ENCODE measurements at places on chromosomes 4 and X.
A peak's percentile ranks its signal among the peaks of the same experiment; 100 is the strongest.

DNA sequence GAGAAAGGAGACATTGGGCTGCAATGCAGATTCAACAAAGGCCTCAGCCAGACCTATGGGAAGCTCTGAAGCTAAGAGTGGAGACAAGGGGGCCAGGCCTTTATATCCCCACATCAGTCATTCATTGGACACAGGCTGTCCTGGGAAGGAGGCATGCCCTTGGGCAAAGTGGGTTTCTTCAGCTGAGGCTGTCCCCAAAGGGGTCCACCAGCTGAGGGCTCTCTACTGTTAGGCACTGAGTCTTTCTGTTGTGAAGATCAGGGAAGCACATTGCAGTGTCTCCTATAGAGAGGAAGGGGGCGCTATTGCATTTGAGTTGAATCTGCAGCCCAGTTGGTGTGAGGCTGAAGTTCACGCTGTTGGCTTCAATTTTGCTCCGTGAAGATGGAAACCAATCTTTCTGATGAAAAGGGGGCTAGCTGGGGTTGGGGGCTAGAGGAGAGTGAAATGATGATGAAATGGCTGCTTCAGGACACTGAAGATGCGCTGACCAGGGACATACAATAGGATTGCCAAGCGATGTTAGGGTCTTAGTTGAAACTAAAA is 48.0 kb downstream of the SLC25A5 start:
- DNase-seq, result peak; percentile 88

DNA sequence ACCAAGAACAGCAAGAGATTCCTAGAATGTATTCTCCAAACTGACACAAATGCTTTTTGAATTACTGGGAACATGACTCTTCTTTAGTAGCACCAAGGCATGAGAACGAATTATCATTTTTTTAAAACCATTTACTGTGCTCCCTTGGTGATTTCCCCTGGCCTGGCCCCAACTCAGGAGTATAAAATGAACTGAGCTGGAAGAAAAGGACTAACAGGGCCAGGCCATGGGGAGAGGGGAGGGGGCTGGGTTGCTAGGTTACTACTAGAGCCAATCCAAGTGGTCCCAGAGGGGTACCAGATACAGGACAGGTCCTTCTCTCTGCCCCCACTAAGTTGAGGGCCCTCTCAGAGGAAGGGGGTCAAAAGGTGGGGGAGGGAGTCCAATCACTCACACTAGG is 23.1 kb downstream of the SASH3 start:
- no peak for DNase-seq

GRCh38 chrX:2492531-2493218 is 8.1 kb downstream of the DHRSX start:
- no peak for DNase-seq

- DNase-seq, result no peak
Observed at GRCh38 chrX:6448003-6448402, 86.9 kb downstream of the VCX3A start.

- no peak for DNase-seq
Observed at GRCh38 chrX:22345884-22346283, 73.2 kb downstream of the CBLL2 start.

DNA sequence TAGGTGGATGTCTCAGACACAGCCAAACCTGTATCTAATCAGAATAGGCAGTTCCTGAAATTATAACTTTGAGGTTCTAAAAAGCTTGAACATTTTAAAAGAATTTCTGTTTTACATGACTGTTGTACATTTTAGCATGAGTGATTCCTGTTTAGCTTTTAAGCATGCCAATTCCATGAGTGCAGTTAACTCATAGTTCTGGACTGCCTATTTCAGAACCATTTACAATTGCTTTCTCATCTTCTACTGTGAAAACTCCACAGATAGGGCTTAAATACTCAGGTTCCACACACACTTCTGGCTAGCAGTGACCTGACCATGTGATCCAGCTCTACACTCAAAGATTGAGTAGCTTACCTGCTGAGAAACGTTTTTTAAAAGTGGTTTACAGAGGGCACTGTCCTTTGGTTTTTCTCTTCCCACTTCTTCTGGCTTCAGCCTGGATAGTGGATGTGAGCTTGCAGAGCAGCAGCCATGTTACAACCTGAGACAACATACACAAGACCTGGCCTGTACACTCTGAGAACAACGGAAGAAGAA is 280.8 kb downstream of the ANKRD50 start:
- DNase-seq, result no peak

DNA sequence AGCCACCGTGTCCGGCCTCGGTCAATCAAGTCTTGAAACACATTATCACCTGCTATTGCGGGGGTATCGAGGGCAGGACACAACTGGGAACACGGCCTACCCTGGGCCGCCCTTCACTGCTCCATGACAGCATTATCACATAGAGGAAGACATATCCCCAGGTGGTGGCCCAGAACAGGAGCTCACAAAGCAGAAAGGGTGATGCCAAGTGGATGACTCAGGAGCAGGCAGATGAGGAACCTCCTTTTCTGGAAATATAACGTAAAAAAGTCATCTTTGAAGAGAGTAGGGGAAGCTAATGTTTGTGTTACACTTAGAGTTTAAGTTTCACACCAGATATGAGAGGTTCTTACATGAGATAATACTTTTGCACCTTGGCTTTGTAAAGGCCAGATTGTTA is 5.3 kb upstream of the SUPT20HL1 start:
- no peak for DNase-seq

- DNase-seq, result no peak
Observed at GRCh38 chr4:158532556-158533231, 11.0 kb downstream of the RXFP1 start.

GRCh38 chr4:152189451-152190179 is 346.3 kb downstream of the FBXW7 start:
- peak; percentile 39 for DNase-seq

GRCh38 chrX:68503836-68504636 is 5.2 kb downstream of the YIPF6 start:
- no peak for DNase-seq

- no peak for DNase-seq
Observed at GRCh38 chr4:183506389-183506735, 1.5 kb downstream of the ING2 start.

DNA sequence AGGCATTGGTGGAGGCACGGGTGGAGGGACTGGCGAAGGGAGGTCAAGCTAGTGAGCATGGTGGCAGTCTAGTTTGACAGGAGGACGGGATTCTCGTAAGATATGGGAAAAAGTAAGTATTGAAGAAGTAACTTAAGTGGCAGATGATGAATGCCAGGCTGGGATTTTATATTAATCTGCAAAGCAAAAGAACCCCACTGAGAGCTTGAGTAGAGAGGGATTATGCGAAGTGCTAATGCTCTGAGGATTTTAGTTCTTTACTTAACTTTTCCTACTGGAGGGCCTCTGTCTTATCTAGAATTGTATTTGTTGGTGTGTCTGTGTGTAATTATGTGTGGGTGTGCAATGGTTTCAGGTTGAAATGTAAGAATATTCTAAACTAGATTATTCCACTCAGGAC is 327.9 kb downstream of the FAT4 start:
- no peak for DNase-seq

DNA sequence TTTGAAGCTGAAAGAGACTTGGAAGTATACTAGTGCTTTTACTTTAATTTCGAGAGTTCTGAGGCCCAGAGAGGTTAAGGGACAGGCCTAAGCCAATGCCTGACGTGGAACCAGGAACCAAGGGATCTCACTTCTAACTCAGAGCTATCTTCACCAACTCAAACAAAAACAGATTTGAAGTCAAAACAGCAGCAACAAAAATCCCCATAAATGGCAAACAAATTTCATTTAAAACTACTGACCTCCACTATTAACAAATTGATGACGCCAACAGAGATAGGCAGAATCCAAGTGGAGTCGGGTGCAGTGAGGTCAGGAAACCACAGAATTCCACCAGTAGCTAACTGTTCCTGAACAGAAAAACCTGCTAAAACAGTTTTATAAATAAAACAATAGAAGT is 5.0 kb downstream of the COX18 start:
- DNase-seq, result no peak

DNA sequence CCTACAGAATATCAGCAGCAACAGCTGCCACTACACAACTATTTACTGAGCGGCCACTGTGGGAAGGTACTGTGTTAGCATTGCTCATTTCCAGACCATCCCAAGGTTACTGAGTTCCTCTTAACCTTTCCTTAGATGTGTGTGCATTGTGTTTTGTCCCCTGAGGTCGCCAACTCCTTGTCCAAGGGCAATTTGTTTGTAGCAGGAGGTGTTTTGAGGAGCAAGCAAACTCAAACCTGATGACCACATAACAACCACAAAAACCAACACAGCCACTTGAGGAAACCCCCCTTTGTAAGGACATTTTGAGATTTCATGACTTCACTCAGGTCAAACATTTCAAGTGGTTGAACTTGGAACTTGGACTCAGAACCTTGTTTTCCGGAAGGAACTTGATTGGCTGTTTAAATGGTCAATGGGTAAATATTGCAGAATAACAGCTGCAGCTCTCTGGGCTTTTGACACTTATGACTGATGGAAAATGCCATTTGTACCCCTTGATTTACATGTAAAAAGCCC is 122.3 kb downstream of the MID1IP1 start:
- no peak for DNase-seq

GRCh38 chrX:117568238-117568637 is 548.4 kb downstream of the KLHL13 start:
- no peak for DNase-seq

- no peak for DNase-seq
Observed at GRCh38 chr4:36432586-36432985, 151.2 kb downstream of the DTHD1 start.

DNA sequence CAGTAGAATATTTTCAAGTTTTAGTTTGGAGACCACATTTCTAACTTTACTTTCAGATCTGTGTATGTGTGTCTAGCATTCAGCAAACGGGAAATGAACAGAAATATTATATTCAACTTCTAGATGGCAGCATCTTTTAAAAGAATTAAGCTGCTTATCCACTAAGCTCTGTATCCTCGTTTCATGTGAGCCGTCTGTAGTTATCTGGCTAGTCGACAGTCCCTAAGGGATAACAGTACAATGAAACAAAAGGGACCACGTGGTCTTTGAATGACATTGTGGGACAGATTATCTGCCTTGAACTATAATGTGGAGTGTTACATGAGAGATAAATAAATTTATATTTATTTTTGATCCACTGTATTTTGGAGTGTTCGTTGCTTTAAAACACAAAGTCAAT is 35.8 kb upstream of the PRSS12 start:
- no peak for DNase-seq

DNA sequence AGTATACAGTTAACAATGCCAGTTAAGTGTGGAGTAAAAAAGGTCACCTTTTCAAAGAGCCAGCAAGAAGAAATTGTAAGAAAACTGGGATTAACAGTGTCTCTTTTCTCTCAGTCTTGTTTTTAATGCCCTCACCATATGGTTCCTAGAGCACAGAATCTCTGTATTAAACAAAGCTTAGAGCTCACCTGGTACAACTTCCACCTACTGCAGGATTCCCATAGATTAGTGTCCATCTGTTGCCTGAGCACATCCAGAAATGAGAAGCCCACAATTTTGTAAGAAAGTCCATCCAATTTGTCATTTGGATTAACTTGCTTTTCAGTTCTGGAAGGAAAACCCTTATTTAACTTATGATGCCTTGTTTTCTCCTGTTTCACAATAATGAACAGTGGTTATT is 1037.1 kb downstream of the STPG2 start:
- DNase-seq, result no peak

GRCh38 chrX:53678667-53679066 is 7.9 kb downstream of the HUWE1 start:
- no peak for DNase-seq

- no peak for DNase-seq
Observed at GRCh38 chr4:149993030-149993429, 85.2 kb upstream of the DCLK2 start.

GRCh38 chrX:9560219-9560618 is 95.4 kb downstream of the TBL1X start:
- DNase-seq, result no peak

DNA sequence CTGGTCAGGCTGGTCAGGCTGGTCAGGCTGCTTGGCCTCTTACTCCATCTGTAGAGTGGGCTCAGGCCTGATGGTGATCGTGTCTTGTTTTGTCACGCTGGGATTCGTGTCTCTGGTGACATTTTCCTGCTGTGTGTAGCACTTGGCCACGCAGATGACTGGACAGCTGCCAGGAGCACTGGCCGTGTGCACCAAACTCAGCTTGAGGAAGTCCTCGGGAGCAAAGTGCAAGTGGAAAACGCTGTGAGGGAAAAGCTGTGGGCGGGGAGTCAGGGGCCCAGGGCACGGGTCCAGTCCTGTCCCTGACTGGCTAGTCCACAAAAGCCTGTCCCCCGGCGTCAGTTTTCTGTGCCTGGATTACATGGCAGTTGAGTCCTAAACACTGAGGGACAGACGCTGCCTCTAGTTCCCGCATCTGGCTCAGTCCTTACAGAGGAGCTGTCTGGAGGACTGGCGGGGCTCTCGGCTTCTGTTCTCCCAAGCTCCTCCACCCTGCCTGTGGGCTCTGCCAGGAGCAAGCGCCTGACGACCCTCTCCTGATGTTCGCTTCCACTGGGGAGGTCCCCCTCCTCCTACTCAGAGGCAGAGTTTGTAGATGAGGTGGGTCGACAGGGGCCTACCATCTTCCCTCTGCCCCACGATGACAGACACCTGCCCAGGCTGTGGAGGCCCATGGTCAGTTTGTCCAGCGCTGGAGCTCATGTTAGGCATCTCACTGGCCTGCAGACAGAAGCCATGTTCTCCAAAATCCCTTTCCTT is 35.9 kb upstream of the GRPEL1 start:
- no peak for DNase-seq

DNA sequence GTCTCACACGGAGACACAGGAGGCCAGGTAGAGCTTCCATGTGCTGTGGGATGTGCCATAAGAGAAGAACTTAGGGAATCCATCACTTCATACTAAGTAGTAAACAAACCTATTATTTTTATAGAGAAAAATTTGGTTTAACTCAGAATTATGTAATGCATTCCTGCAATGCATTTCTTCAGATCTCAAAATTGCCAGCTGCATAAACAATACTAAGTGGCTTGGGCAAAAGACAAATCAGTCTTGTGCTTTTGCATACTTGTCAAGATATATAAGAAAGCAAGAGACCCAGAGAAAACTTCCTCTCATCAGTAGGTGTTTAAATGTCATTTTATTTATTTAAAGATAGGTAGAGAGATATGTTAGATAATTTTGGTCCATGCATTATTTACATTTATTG is 382.1 kb upstream of the CTSO start:
- no peak for DNase-seq

DNA sequence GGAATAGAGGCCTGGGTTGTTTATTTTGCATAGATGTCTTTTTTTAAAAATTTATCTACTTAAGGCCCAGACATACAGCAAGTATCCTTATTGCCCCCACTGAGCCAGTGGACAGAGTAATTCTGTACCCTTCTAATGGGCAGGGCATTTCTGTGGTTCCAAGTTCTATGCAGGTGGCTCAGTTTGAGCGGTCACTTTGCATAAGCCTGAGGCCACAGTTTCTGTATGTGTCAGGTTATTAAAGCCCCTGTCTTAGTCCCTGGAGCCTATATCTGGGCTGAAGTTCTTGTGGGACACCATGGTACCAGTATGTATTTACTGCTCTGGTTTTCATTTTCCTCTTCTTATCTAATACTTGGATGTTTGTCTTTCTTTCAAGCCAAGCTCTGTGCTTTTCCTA is 168.8 kb downstream of the MID1IP1 start:
- DNase-seq, result no peak

- DNase-seq, result no peak
Observed at GRCh38 chrX:1481636-1482529, 29.2 kb upstream of the ASMTL start.

GRCh38 chrX:74422576-74423288 is 1.4 kb downstream of the SLC16A2 start:
- no peak for DNase-seq

- DNase-seq, result no peak
Observed at GRCh38 chr4:81502564-81502963, 30.9 kb upstream of the RASGEF1B start.

GRCh38 chr4:54571293-54572151 is 86.2 kb upstream of the KIT start:
- DNase-seq, result no peak

- no peak for DNase-seq
Observed at GRCh38 chr4:137961051-137961438, 281.1 kb downstream of the SLC7A11 start.
